Glutamatergic neuron (in vitro differentiated cells): ENCODE measurements at places on chromosomes 11 and 22. TPM values are rescaled to one million over a fixed set of nuclear protein-coding genes. Genes with fewer than 3 reads are reported as not detected.

DNA sequence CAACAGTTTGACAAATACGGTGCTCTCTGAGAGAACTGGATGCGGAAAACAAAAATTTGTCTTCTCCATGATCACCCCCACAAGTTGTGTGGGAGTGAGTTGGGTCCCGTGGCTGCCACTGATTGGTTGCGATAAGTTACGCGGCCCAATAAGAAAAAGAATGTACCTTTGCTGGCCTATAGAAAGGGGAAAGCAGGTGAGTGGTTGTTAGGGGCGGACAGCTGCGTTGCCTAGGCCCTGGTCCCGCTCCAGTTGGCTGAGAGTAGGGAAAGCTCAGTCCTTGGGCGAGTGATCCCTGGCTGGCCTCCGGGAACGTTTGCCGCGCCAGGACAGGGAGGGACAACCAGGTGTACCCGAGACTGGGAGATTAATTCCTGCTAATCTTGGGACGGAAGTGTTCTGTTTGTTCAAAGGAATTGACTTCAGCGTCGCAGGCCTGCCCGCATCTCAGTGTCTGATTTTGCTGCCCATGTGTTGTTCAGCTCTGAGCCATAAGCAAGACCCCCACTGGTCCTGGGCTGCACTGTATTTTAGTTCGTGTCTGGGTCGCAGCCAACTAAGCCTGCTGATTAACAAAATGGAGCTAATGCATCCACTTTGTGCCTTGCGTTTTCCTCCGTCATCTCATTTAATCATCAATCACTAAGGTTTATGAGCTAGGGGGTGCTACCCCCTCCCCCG is 773 bp upstream of the SYVN1 start:
- DNase-seq: peak; percentile 75

DNA sequence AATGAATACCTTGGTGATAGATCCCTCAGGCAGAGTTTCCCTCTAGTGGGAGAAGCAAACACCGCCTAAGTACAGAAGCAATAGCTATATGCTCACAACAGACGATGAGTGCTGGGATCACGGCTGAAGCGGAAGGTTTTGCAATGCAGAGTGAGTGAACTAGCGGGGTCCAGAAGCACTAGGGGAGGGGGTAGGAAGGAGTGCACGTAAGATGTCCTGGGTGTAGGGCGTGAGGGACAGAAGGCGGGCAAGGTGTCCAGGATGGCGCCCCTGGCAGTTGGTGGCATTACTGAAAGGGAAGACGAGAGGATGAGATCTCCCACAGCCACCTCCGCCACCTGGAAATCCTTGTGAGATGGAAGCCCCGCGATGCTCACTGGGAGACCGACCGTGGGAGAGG is 81.0 kb downstream of the ETS1 start:
- no peak for DNase-seq

The FAT3 gene
- total RNA-seq: 80.6 TPM

- DNase-seq: no peak
These were observed 124.7 kb downstream of the ME3 start for GRCh38 chr11:86547727-86548126.

The OR8G5 gene
- total RNA-seq: not detected

- DNase-seq: no peak
These were observed 12.2 kb downstream of the LSP1 start for GRCh38 chr11:1864831-1865665.

The OR51B2 gene
- not detected for total RNA-seq

- DNase-seq: no peak
These were observed 333.4 kb upstream of the B3GAT1 start for GRCh38 chr11:134745456-134745855.

The WNT11 gene
- 0.37 TPM for total RNA-seq

DNA sequence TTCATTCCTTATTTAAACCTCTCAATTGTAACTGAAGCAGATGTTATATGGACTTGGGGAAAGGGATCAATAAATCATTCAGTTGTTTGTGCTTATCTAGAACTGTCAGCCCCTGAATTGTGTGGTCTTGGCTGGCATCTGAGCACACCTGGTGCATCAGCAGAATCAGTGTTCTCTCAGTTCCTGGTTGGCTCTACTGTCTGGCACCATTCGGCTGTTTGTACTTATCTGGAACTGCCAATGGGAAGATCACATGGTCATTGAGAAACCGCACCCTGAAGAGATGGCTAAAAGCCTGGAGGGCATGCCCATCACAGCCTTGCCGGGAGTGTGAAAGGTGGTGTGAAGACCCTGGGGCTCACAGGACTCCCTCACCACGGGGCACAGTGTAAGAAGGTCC is 37.1 kb upstream of the EHF start:
- DNase-seq: no peak

DNA sequence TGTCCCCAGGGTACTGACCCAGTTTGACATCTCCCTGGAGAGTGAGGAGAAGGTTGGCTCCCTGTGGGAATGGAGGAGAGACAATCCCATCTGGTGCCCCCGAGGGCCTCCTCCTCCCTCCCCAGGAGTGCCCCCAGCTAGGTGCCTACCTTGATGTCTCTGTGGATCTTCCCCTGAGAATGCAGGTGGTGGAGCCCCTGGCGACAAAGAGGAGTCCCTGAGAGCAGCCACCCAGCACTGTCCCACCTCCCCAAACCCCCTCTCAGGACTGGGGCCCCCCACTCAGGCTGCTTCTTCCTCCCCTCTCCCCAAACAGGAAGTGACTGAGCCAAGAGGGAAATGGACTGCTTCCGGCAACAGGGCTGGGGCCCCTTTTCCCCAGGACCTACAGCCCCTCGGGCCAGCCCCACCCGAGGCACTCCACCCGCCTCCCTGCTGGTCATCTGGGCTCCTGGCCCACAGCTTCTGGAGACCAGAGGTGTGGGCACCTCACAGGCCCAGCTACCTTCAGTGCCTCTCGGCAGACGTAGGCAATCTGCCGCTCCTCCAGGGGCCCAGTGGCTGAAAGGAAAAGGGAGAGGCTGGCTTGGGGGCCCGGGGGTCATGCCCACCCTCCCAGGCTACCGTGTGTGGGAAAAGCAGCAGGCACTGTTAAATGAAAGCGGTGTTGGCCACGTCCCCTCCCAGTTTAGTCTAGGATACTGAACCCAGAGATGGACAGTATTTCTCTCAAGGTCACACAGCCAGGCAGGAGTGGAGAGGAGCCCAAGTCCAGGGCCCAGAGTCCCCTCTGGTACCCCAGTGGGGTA is 1.2 kb downstream of the MAP4K2 start:
- no peak for DNase-seq

DNA sequence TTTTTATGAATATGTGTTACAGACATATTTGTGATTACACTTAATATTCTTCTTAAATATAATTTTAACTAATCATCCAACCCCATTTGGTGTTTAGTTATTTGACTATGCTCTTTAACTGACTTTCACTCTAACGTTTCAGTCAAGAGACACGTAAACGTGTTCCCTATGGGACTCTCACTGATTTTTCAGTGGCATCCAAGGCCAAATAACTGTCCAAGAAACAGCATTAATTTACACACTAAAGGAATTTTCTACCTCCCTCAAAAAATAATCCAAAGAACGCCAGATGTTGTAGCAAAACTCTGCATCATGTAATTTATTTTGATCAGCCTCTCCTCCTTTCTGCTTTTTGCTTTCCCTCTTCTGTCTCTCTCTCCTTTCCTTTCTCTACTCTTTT is 44.0 kb upstream of the NOX4 start:
- DNase-seq: no peak

DNA sequence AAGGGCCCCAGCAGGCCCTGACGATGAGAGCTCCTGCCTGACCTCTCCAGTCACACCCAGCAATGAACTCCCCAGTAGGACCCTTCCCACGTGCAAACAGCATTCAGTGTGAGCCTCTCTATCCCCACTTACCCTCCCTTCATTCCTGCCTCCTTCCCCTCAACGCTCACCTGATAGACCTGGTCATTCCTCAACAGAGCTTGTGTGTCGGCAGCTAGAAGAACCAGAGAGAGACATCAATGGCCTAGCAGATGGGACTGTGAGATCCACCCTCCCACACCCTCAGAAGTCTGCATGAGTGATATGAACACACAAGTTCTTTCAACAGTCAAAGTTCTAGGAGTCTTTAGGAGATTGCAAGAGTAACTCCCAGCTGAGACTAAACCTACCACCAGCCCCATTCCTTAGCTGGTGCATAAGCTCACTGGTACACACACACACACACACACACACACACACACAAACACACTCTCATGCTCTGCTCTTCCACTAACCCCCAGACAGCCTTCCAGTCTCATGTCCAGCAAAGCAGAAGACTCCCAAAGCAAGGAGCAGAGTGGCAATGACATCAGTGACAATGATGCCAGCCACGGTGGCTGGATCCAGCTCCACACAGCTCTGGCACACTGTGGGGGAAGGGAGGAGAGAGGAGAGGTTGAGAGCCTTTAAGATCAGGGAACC is 3.1 kb downstream of the CD3D start:
- no peak for DNase-seq

DNA sequence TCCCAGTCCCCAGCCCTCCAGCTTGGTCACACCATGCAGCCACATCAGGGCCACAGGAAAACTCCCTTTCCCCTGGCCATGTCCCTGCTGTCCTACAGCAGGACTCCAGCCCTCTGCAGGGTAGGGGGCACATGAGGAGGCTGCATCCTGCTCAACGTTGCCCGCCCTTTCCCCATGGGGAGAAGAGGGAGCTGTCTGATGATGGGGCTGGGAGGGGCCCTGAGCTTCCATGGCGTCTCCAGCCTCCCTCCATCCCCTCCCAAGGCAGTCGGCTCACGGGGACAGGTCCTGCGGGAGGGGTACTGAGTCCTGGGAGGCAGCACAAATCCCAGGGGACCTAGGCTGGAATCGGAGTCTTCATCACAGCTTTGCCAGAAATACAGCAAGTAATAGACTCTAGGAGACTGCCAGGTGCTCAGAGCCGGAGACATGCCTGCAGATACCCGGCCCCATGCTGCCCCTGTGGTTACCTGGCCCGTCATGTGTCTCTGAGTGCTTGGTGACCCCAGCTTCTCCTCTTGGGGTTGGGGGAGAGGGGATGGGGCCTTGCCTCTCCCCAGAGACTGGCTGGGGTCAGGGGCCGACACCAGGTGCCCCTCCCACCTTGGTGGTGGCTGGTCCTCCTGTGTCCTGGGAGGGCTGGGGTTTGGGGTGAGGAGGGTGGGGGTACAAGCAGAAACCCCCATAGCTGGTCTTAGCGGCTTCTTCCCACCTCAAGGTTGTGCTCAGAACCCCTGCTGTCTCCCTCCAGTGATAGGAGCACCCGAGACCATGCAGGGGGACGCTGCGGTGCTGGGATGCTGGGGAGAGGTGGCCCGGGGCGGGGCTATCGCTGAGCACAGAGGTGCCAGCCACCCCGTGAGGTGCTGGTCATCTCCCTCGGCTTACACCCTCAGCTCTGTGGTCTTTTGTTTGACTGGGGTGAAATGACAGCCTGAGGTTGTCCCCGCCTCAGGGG is 2.3 kb downstream of the MRGPRE start:
- DNase-seq: no peak

DNA sequence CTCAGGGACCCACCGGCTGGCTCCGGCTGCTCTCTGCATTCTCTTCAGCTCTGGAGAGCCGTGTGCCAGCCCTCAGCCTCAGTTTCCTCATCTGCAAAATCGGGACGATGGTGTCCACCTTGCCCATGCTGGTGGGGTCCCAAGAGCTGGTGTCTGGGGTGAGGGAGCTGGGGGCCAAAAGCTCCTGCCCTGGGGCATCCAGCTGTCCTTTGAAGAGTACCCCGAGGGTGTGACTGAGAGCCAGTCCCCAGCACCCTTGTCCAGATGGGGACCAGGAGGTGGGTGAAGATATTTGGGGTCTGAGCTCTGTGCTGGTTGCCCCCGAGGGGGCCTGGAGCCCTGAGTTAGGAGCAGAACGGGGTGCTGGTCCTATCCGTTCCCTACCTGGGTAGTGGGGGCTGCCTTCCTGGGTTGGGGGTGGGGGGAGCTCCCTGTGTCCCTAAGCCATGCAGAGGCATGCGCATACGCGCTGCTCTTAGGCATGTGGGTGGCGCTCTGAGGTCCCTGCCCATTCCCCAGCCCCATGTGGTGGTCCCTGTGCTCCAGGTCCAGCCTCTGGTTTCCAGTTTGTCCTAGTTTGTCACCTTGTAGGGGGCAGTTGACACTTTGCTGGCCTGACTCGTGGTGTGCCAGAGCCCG is 4.9 kb downstream of the LRP5 start:
- DNase-seq: no peak

DNA sequence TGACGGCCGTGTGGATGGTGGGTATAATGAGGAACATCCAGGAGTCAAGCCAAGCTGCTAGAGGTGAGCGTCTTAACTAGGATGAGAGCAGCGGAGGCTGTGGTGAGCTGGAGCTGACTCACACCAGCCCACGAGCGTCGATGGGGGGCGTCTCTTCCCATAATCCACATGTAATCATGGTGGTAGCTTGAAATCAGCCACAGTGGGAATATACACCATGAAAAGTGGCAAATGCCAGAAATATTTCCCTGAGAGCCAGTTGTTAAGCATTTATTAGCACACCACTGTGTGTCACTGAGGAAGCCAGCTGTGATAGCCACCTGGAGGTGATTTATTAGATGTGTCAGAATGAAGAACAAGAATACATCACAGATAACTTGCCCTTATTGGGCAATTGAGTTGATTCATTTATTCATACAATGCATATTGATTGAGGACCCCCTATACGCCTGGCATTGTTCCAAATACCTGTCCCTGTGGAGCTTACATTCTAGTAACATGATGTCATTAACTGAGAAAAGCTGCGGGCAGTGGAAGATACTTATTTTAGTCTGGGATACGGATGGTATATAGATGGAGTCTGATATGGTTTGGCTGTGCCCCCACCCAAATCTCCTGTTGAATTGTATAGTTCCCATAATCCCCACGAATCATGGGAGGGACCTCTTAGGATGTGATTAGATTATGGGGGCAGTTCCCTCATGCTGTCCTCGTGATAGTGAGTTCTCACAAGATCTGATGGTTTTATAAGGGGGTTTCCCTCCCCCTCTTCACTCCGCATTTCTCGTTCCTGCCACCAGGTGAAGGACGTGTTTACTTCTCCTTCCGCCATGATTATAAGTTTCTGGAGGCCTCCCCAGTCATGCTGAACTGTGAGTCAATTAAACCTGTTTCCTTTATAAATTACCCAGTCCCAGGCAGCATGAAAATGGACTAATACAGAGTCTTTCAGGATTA is 473.4 kb downstream of the METTL15 start:
- DNase-seq: no peak

GRCh38 chr11:19632499-19632834 is 80.2 kb upstream of the NAV2 start:
- DNase-seq: no peak

The CASP5 gene
- total RNA-seq: not detected

DNA sequence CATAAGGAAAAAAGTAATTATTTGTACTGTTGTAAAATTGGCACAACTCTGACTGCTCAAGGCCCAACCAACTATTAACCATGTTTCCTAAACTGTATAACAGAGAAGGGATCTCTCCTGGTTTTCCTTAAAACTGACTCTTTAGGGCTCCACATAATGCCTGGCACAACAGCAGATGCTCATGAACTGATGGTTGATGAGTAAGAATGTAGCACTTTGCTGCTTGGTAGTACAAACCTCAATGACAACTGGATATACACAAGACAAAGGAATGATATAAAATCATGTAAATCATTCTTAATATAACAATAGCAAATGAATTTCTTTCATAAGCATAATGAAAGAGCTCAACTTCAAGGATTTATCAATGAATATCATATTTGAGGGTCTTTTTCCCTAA is 11.7 kb downstream of the MSANTD2 start:
- DNase-seq: no peak

- DNase-seq: no peak
These were observed 56.1 kb upstream of the CRTAM start for GRCh38 chr11:122782222-122782621.

- no peak for DNase-seq
These were observed 89.7 kb downstream of the ZC3H12C start for GRCh38 chr11:110182886-110183285.

The CLMP gene
- 24.2 TPM for total RNA-seq

The PARVG gene
- not detected for total RNA-seq

The SLC37A2 gene
- 0.74 TPM for total RNA-seq
